Fibroblast of lung (primary cell): ENCODE measurements at places on chromosomes 12 and 14. TPM values are rescaled to one million over a fixed set of nuclear protein-coding genes. Genes with fewer than 3 reads are reported as not detected.

TMEM253 gene
- not detected in 2 replicates for total RNA-seq

ABHD4 gene
- 20.5 and 40.0 TPM in 2 replicates for total RNA-seq

HHIPL1 gene
- total RNA-seq, result 7.7 and 9.9 TPM in 2 replicates

IFNG-AS1 gene
- total RNA-seq, result not detected in 2 replicates

SLCO1B1 gene
- total RNA-seq, result not detected in 2 replicates

C12orf42 gene
- total RNA-seq, result not detected in 2 replicates

LARP4 gene
- total RNA-seq, result 33.9 TPM in 2 replicates

DRAM1 gene
- 114 and 155 TPM in 2 replicates for total RNA-seq

TAS2R20 gene
- total RNA-seq, result 2.1 and 3.3 TPM in 2 replicates

DNM1L gene
- 51.4 and 59.6 TPM in 2 replicates for total RNA-seq

C12orf50 gene
- total RNA-seq, result under 0.01 TPM in 1 of 2 replicates, not detected in the other

NKX2-1 gene
- not detected in 2 replicates for total RNA-seq

RPL10L gene
- not detected in 2 replicates for total RNA-seq

MIP gene
- not detected in 2 replicates for total RNA-seq

AMHR2 gene
- total RNA-seq, result not detected in 2 replicates

SYNE3 gene
- 15.9 and 24.1 TPM in 2 replicates for total RNA-seq

IFT43 gene
- 28.8 and 35.2 TPM in 2 replicates for total RNA-seq
